Activated CD4-positive, alpha-beta T cell treated with anti-CD3 and anti-CD28 coated beads, Interleukin-2, amount 50 U/mL, for 48 hours (primary cell): ENCODE measurements at places on chromosomes 2 and 18.

DNA sequence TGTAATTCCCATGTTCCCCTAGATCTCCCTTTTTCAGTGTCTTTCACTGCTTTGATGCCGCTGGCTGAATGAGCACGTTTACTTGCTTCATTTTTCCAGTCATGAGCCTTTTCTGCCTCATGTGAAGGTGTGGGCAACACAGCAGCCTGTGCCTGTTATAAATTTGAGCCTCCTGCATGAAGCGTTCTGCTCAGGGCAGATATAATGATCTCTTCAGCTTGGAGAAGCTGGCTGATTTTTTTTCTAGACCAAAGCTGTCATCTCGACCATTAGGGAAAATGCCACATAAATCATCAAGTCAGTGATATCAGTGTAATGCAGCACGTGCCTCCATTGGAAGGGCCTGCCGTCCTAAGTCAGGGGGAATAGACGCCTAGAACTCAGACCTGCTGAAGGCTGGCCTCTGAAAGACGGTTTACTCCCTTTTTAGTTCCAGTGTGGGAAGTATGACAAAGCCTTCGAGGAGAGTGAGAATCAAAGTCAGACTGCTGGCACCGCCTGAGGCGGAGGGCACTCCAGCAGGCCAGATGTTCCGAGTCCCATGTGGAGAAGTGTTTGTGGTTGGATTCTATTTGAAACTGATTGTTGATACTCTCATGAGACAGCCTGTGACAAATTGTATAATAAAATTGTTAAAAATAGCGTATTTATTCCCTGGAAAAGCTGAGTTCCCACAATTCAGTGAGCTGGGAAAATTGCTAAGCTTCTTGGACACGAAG is 196.5 kb downstream of the MYO1B start:
- no peak for DNase-seq

DNA sequence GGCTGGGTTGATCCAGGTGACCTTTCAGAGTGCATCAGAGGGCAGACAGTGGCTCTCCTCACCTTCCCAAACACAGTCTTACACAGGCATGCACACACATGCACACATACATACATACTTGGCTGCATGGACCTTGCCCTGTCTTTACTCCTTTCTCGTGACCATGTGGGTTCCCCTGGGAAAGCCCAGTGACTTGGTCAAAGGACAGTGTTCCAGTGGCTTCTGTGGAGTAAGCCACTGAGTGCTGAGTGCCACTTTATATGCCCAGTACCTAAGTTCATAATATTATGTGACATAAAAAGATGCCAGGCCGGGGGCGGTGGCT is 249.4 kb downstream of the MYCN start:
- no peak for DNase-seq

- DNase-seq = no peak
Observed at GRCh38 chr2:210617318-210617717, 60.9 kb downstream of the CPS1 start.

DNA sequence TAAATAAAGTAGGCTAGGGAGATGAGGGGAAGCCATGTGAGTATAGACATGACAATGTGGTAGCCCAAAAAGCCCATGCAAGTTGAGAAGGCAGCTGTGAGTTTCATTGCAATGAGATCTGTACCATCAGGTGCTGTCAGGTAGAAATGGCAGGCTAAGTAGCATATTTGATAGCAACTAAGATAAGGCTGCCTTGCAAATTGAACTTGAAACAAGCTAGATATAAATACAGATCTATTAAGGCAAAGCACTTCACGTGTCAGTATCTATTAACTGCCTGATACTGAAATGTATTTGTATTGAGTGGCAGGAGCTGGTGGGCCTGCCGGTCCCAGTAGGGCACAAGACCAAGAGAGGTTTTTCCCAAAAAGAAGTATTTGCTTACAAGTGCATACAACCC is 419.9 kb downstream of the TDRD15 start:
- no peak for DNase-seq

DNA sequence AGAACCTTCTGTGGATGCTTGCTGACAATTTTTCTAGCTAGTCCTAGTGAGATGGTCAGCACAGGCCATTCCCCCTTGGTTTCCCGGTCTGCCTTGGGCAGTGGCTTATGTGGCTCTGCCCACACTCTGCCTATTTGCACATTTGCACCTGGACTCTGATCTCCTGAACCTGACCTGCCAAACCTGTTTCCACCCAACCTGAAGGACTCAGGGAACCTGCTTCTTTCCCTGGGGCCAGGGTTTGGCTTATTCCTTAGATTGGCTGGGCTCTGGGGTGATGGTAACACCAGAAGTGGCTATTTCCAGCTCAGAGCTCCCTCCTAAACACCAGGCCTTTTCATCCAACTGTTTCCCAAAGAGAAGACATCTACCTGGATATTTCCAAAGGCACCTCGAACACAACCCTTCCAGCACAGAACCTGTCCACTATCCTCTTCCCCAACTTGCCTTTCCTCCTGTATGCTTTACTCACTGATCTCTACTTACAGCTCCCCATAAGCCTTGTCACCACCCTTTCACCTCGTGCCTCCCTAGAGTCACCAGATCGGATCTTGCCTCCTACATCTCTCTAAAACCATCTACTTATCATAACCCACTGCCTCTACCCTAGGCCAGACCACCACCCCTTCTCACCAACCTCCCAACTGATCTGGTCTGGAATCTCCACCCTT is 5.8 kb upstream of the MTA3 start:
- DNase-seq = no peak

- DNase-seq = no peak
Observed at GRCh38 chr2:106076941-106077340, 117.2 kb downstream of the UXS1 start.

GRCh38 chr2:26571316-26571715 is 69.8 kb downstream of the CIB4 start:
- no peak for DNase-seq

GRCh38 chr2:16900405-16901025 is 234.9 kb upstream of the CYRIA start:
- DNase-seq = no peak

DNA sequence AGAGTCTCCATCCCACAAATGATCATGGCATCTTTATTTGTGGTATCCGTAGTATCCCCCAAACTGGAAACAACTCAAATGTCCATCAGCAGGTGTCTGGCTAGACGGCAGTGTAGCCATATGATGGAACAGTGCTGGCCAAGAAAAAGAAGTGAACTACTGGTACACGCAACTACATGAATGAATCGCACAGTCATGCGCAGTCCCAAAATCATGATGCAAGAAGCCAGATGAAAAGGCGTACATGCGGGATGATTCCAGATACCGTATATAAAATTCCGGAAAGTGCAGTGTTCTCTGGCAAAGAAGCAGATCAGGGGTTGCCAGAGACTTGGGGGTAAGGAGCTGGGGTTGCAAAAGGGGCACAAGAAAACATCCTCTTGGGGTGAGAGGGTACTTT is 102.5 kb downstream of the ASAP2 start:
- no peak for DNase-seq
